ENCODE measurements at places on chromosomes 6 and 20.

DNA sequence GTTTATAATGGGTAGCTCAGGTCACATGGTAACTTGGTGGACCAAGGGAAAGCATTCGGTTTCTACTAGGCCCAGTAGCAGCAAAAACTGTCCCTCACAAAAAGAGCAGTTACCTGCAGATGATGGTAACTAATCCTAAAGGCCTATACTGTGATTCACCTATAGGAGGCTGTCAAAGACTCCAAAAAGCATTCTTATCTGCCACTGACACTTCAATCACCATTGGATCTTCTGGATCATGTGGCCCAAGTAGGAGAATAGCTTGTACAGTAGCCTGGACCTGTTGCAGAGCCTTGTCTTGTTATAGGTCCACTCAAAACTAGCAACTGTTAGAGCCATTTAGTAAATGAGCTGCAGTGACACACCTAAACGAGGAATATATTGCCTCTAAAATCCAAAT, 23.2 kb upstream of the FILIP1 start:
- no peak for DNase-seq

DNA sequence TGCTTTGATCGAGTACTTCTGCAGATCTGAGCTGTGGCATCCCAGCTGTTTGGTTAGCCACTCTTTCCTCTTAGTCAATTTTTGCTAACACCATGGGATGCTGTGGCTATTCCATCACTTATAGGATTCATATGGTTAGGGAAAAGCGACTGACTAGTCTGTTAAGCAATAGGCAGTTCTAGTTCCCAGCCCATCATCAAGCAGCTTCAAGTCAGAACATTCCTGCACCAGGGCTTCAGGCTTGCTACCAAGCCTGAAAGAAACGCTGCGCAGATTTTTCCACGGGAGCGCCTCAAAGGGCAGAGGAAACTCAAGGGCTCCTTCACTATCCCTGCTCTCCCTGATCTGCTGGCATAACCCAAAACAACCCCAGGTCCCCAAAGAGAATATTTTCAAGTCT, 159.8 kb upstream of the SUPT3H start:
- no peak for DNase-seq

DNA sequence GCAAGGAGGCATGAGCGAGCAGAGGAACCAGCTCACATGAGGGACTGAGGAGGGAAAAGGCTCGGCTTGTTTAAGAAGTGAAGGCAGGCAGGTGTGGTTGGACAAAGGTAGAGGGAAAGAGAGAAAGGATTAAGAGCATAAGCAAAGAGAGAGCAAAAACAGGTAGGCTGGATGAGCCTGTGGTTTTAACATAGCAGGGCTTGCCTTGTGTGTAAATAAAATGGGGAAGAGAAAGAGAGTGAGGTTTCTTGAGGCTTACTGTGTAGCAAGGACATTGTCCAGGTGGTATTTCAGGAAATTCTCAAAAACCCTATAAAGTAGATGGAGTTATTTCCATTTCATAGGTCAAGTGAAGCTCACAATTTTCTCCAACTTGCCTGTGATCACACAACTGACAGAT, 93.9 kb upstream of the HDAC2 start:
- no peak for DNase-seq

GRCh38 chr6:18317850-18318249, 53.5 kb upstream of the DEK start:
- no peak for DNase-seq

GRCh38 chr6:170097505-170098427, 193.1 kb downstream of the DLL1 start:
- DNase-seq, result no peak

GRCh38 chr6:151014404-151015100, 149.1 kb downstream of the MTHFD1L start:
- peak; percentile 51 for DNase-seq

GRCh38 chr6:168960551-168961263, 292.9 kb downstream of the THBS2 start:
- DNase-seq, result no peak

- no peak for DNase-seq
Observed at GRCh38 chr20:46212876-46213275, 94.8 kb downstream of the CD40 start.

GRCh38 chr20:24979036-24979960, 13.3 kb downstream of the APMAP start:
- no peak for DNase-seq

DNA sequence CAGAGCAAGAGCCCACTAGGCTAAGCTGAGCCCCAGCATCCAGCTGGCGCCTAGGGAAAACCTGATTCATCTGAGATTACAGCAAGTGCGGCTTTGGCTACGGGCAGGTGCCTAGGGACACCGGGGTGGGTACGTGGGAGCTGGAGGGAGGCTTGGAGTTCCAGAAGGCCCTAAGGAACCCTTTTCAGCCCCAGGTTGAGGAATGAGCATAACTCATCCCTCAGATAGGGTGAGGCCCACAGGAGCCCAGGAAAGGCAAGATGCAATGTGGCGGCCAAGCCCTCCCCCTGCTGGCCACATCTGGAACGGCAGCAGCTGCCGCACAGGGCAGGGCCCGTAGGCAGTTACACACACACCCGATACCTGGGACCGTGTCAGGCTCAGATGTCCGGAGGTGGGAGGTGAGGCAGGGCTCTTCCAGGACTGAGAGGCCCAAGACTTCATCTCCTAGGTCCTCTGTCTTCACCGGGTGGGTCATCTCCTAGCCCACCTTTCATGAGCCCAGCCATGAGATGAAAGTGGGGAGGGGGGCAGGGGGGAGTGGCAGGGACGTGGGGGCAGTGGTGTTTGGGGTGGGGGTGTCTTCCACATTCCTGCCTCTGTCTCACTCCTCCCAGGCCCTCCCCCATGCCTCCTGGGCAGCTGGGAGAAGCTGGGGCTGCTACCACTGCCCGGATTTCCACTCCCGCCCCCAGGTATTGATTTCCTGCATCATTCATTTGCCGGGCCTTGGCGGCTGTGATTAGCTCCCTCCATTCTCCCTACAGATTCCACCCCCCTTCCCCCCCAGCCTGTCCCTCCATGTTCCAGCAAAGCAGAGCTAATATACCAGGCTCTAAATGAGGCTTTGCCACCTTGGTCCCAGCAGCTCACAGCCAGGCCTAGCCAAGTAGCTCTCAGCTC, 5.5 kb downstream of the MDGA1 start:
- DNase-seq, result peak; percentile 42

DNA sequence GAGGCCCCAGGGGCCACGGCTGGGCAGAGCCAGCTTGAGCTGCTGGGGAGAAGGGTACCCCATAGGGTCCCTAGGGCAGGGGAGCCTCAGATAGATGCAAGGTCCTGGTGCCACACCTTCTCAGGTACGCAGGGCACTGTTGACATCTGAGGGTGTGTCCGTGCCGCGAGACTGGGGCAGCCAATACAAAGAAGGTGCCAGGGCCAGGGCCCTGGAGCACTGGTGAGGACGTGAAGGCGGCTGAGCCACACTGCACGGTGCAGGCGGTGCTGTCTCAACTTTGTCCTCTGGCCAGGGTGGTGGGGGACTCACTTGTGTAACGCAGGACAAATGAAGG, 649 bp upstream of the LRRC73 start:
- DNase-seq, result no peak

Measured in Jurkat, Clone E6-1 (cell line).